ENCODE measurements at places on chromosomes 13 and 19.

DNA sequence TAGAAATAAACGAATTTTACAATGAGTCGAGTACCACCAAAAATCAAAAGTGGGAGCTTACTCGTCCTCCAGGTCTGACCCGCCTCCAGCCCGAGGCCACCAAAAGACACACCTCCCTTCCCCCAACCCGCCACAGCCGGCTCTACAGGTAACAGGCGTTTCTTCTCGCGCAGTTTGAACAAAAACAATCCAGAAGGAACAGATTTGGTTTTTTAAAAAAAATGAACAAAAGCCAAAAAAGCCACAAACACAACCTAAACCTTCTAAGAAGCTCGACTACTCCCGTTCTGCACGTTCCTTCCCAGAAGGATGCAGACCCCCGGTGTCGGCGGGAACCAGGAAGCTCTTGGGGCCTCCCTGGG, 671 bp downstream of the ZDHHC20 start:
- peak; percentile 82 for DNase-seq

GRCh38 chr13:91426913-91427312, 28.5 kb downstream of the GPC5 start:
- DNase-seq = no peak

- DNase-seq = no peak
These were observed 1075.0 kb downstream of the DIAPH3 start for GRCh38 chr13:59088716-59089115.

DNA sequence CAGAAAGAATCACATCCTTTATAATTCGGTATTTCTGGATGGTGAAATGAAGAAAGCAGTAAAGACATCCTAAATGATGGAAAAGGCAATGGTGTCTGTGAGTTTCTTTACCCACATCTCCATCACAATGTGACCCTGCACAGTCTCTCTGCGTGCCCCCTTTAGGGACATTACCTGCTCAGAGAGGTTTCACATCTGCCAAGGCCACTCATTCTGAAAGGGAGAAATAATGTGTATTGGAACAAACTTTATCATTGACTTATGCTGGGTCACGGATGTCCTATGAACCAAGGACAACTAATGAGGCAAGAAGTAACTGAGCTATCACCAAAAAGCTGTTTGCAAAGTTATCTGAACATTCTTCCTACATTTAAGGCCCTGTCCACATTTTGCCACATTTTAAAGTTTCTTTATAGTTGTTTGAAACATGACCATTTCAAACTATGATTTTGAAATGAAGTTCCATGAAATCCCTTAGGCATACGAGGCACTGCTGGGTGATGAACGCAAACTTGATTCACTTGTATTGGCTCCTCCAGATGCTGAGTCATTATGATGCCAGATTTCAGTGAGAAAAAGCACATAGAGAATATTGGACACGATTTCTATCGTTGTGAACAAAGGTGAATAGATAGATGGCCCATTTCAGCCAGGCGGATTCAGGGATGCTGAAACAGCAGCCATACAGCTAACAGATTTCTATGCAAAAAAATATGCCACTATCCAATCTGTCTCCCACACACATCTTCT, 63.5 kb upstream of the HMGB1 start:
- DNase-seq = no peak

GRCh38 chr13:27918041-27918917, 1.5 kb upstream of the PDX1 start:
- DNase-seq = peak; percentile 63

GRCh38 chr13:86446311-86446710, 647.1 kb upstream of the SLITRK6 start:
- DNase-seq = peak; percentile 35

GRCh38 chr19:56765137-56765536, 75.4 kb downstream of the PEG3 start:
- DNase-seq = peak; percentile 94

DNA sequence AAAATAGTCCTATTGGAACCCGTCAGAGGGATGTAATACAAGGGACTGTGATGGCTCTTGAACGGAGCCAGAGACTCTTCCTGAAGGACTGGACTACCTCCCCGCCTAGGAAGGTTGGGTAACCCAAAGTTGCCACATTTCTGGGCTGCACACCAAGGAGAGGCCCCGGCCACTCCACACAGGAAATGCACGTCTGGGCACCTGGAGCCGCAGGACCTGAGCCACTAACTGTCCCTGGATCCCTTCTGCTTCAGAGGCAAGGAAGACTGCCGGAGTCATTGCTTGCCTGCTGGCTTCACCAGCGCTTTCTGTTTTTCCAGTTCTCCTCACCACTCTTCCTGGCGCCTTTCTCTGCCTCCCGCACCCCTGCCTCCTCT, 1.2 kb upstream of the FLT1 start:
- no peak for DNase-seq

DNA sequence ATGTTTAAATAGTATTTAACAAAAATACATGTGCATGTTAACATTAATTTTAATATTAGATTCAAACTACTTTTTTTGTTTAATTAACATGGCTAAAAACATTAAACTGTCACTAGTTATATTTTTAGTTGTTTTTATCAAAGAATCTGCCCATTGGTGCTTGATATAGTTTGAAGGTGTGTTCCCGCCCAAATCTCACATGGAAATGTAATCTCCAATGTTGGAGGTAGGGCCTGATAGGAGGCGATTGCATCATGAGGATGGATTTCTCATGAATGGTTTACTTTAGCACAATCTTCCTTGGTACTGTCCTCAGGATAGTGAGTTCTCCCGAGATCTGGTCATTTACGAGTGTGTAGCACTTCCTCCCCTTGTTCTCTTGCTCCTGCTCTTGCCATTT, 2459.4 kb downstream of the PCDH9 start:
- no peak for DNase-seq

DNA sequence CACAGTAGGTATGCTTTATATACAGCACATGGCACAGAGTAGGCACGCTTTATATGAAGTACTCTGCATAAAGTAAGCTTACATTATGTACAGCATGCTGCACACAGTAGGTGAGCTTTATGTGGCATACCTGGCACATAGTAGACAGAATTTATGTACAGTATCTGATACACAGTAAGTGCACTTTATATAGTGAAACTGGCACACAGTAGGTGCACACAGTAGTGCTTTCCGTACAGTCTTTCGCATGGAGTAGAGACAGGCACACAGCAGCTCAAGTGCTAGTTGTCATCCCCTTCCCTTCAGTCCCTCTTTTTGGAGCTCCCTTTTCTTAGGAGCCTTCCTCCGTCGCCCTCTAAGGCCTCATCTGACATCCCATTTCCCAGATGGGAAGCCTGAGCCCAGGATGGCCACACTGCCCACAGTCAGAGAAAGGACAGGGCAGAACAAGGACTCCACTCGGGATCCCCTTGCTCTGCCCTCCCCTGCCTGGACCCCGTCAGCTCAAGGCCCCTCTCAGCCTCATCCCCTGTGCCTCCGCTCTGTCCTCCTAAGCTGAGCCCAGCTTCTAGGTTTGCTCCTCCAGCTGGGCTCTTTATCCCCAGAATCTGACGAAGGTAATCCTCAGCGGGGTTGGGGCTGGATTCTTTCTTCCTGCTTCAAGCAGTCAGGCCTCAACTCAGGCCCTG, 852 bp upstream of the CYP4F12 start:
- DNase-seq = no peak

DNA sequence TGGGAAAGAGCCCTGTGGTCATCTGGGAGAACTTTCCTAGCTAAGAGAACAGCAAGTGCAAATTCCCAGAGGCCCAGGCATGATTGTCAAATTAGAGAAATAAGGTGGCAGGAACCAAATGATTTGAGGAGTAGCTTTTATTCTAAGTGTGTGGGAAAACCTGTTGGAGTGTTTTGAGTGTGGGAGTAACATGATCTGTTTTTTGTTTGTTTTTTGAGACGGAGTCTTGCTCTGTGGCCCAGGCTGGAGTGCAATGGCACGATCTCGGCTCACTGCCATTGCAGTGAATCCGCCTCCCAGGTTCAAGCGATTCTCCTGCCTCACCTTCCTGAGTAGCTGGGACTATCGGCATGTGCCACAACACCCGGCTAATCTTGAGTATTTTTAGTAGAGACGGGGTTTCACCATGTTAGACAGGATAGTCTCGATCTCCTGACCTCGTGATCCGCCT, 2.4 kb downstream of the SAE1 start:
- DNase-seq = no peak

DNA sequence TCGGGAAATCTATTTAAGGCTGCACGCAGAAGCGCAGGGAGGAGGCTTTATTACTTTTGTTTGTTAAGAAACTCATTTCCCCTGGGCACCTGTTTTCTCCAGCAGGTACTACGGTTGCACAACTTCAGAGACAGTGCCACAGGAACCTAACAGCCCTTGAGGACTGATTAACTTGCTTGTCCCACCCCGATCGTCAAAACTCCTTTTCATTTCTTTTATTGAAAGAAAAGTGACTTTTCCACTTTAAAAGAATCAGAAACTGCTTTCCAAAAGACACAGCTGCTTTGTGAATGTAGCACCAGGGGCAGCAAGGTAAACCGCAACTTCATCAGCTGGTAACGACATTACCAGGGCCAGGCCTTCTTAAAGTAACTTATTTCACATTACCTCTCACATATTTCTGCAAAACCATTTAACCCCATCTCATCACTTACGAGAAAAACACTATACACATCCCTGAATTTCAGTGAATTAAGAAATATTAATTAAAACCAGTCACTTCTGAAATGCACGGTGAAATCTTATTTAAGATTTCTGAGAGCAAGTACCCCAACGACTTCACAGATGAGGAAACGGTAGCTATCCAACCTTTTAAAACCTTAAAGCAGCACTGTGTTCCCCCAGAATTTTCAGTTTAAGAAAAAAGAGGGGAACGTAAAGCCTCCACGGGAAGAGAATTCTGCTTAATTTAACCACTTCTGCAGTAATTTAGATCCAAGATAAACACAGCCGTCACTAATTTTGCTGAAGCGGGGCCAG, 1.4 kb downstream of the ANKRD10 start:
- DNase-seq = peak; percentile 43

- DNase-seq = no peak
These were observed 168.6 kb downstream of the ZNF536 start for GRCh38 chr19:30540761-30541160.

GRCh38 chr13:43058318-43058674, 34.9 kb downstream of the DNAJC15 start:
- DNase-seq = no peak

DNA sequence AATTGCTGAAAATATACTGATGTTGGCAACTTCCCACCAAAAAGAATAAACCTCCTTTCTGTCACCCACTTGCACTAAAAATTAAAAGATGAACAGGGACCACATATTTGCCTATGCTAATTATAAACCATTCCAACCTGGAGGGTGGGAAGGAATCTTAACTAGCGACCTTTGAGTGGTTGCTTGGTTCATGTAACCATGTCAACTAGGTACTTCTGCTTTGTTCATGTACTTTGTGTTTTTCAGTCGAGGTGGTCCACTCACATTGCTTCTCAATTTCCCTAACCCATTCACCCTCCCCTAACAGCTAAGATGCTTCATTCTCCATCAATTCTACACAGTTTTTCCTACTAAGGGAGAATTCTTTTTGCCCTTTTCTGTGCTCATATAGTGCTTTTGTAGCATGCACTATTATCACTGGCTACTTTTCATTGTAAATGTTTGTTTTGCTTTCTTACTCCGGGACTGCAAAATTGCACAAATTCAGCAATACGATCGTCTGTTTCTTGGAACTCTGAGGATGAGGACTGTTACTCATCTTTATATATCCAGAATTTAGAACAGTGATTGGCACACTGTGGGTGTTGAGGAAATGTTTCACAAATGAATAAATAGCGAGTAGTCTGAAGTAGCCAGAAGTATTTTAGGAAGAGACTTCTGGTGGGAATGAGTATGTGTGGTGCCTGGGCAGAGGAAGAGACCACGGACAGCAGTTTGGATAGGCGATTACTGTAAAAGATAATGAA, 187.5 kb downstream of the GPC6 start:
- no peak for DNase-seq
